ENCODE measurements at places on chromosomes 5 and 9.

GRCh38 chr5:53482717-53483638, 2.5 kb downstream of the FST start:
- peak; percentile 33 for DNase-seq

DNA sequence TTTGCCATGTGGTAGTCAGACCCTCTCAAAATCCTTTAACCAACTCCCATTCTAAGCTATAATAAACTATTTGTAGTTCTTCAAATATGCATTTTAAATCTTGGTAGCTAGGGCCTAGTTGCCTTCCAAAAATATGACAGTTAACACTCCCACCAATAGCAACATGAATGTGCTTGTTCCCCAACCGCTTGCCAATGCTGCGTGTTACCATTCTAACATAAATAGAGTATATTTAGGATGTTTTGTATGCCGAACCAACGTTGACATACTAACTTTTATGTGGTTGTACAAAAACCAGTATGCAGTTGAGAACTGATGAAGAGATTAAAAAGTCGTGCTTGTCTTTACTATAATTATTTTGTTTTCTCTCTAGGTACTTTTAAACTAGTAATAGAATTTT, 9.0 kb downstream of the UBE2B start:
- no peak for DNase-seq

- DNase-seq = no peak
These were observed 725.3 kb upstream of the SEMA6A start for GRCh38 chr5:117299936-117300328.

DNA sequence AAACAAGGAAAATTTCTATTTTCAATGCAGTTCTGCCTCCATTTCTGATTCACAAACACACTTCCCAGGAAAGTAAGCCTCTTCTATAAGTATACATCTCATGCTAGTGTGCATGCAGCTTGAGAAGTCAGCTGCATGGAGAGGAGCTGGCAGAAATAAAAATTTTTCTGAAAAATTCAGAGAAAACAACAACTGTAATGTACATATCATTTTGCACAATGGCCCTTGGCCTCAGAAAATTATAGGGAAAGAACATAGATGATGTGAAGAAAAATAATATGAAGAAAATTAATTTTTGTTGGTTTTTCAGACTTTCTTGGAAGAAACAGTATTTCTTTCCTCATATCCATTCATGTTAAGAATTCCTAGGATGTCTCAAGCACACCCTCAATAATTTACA, 277.8 kb upstream of the ADRA1B start:
- no peak for DNase-seq

GRCh38 chr5:81067406-81067805, 107.2 kb downstream of the RASGRF2 start:
- DNase-seq = no peak

DNA sequence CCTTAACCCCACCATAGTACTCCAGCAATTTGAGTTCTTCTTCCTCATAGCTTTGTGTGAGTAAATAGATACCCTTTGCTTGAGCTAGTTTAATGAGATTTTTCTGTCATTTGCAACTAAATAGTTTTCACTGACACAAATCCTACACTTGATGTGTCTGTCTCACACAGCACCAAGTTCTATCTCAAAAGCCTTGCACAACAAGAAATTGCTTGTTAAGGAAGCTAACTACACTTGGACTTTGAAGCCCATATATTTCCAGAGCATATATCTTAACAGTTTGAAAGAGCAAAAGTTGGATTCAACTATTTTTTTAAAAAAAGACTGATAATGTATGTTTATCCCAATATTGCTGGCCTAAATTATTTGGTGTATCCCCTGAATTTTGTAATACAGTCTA, 459.2 kb downstream of the ACTL7B start:
- DNase-seq = no peak

DNA sequence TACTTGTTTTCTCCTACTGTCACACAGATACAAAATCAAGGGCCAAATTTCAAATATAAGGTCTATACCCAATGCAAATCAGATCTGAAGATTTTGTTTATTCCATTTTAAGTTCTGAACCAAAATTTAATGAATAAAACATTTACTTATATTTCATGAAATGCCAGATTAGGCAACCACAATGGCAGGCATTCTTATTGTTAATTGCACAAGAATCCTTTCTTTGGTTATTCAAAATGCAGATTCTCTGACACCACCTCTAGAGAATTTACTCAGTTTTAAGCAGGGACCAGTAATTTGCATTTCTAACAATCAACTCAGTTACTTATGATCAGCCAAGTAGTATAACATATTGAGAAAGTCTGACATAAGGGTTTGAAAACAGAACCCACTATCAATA, 972.4 kb upstream of the ACO1 start:
- no peak for DNase-seq

DNA sequence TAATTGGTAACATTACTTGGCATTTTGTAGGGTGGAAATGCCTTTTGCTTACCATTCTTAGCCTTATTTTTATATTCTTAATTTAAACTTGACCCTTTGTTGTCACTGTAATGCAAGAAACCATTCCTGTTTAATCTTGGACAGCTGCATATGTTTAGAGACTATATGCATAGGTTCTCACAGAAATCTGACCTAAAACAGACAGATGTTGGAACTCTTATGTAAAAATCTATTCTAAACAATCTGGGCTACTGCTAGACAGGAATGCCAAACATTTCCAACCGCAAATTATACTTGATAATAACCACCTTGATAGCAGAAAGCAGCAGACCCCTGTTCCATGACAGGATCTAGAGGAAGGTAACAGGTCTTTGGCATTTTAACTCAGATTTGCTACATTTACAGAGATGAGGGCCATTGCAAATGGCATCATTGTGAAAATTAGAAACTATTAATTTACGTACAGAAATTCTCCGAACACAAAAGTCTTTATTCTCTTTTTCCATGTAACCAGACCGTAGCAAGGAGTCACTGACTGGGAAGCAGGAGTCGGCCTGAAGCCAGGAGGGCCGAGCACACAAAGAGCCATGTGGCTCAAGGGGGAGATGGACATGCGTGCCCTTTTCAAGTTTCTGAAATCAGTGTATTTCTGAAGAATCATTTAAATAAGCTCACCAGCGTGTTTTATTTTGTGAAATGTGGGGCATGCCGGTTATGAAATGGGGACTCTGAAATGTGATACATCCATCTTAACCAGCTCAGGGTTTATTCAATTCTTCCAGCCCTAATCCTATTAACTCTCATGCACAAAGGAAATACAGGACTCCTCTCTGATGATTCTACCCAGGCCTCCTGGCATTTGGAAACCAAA, 139.3 kb downstream of the AOPEP start:
- DNase-seq = no peak

DNA sequence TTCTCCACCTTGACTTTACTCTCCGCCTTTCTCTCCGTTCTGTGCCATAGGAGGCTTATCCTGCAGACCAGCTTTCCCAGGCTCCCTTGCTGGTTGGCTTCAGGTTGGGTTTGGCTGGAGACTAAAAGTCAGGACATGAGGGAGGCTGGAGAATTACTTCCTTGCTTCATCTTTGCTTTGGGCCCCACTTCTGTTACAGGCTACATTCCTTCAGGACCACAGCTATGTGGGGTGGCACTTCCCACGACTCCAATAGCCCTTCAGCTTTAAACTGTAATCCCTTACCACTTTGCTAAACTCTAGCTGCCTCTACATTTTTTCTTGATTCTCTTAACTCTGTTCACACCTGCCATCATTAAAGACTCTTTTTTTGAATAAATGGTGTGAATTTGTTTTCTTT, 186.7 kb upstream of the NR4A3 start:
- DNase-seq = no peak

DNA sequence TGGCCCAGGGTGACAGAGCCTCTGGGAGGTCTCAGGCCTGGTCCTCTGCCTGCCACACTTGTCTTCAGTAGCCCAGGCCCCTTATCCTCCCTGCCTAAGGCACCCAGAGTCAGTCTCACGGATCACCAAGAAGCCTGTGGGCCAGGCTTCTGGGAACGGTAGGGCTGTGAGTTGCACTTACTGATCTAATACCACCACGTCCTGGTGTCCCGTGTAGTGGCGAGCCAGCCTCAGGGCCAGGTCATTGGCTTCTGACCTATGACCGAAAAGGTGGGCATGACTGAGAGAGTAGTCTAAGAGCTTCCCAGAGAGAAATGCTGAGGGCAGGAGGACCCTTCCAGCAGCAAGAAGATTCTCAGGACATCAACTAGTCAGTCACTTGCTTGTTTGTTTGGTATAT, 7.4 kb downstream of the PHYKPL start:
- no peak for DNase-seq

DNA sequence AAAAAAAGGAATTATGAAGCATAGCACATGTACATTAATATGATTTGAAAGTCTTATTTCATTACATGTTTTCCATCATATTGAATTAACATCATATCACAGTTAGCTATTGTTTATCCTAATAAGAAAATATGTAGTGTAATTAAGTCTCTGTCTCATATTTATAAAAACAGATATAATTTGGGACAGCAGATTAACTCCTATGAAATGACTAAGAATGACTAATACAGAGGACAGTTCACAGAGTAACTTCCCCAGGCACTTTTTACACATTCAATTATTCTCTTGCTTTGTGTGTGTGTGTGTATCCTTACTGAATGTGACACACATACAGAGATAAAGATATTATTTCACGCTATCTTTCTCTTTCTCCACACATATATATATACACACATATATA, 2400.9 kb upstream of the C9orf72 start:
- no peak for DNase-seq

GRCh38 chr9:38442473-38443096, 18.3 kb upstream of the IGFBPL1 start:
- DNase-seq = no peak

- peak; percentile 85 for DNase-seq
These were observed 190.1 kb downstream of the GNA14 start for GRCh38 chr9:77457916-77458592.

- no peak for DNase-seq
These were observed 5.4 kb upstream of the HMHB1 start for GRCh38 chr5:143806579-143806978.

DNA sequence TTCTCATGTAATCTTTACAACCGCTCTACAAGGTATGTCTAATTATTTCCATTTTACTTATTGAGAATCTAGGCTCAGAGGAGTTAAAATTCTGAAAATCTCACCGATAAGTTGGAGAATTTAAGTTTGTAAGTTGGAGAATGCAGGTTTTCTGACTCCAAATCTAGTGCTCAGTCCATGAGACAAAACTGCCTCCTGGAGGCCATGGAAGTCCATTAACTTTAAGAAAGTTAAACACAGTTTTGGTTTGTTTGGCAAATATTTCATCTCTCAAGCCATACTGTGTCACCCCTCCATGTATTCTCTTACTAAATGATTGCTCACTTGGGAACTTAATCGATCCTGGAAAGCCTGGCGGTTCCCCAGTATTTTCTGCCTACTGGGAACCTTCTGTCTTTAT, 52.6 kb downstream of the INIP start:
- DNase-seq = peak; percentile 42

GRCh38 chr9:101639311-101639710, 44.5 kb upstream of the PPP3R2 start:
- DNase-seq = no peak

- DNase-seq = no peak
These were observed 1.8 kb downstream of the POU4F3 start for GRCh38 chr5:146340260-146341081.

DNA sequence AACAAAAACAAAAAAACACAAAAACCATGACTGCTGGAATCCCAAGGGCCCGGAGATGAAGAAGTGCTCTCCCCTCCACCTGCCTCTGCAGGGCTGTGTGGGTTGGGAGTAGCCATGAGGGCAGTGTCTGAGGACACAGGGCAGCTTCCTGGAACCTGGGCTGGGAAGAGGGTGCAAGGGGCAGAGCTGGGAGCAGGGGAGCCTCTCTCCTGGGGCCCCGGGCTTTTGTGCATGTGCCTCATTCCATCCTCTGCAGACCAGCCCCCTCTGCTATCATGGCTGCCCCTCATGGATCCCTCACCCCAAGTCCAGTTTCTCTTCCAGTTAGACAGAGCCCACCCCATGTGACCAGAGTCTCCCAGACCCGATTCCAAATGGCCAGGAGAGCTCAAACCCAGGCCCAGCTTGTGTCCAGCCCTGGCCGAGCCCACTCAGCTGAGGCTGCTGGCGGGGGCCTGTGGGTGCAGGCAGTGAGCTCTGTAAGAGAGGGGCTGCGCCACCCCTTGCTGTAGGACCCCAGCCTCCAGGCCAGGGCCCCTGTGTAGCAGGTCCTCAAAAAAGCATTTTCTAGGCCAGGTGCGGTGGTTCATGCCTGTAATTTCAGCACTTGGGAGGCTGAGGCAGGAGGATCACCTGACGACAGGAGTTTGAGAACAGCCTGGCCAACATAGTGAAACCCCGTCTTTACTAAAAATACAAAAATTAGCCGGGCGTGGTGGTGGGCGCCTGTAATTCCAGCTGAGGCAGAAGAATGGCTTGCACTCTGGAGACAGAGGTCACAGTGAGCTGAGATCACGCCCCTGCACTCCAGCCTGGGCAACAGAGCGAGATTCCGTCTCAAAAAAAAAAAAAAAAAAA, 44.5 kb downstream of the PLPP7 start:
- peak; percentile 28 for DNase-seq

- DNase-seq = peak; percentile 96
These were observed 50.0 kb downstream of the DAPK1 start for GRCh38 chr9:87547671-87548081.

DNA sequence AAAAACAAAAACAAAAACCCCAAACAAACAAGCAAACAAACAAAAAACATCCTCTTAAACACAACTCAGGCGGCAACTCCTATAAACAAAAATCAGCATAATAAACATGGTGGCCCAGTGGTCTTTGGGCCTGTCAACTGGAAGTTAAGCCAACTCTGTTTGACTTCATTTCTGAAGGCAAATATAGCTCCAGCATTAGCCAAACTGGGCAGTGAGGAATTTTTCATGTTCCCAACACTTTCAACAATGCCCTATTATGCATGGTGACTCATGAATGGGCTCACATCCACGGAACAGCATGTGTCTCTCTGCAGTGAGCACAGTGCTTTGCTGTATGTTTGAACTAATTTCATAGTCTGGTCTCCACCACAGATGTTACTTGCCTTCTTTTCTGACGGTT, 143.9 kb upstream of the STC2 start:
- no peak for DNase-seq

GRCh38 chr9:28332648-28333047, 759.4 kb upstream of the C9orf72 start:
- no peak for DNase-seq

GRCh38 chr5:125321654-125322053, 575.2 kb upstream of the ZNF608 start:
- DNase-seq = no peak

- DNase-seq = no peak
These were observed 145.5 kb downstream of the HMHB1 start for GRCh38 chr5:143957455-143957854.

DNA sequence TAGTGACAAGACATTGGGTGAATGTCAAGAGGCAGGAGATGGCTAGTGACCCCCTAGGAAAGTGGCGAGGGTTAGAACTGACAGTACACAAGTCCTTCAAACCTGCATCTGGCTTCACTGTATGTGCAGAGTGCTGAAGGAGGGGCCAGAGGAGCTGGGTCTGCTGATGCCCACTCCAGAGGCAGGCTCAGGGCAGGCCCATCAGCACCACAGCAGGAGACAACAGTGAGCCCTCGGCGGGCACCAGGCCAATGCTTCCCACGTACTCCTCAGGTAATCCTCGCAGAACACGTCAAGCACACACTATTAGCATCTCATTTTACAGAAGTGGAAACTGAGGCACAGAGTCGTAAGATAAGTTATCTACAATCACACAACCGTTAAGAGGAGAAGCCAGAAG, 76.1 kb upstream of the SH3PXD2B start:
- DNase-seq = no peak

GRCh38 chr5:32531885-32532520, 53.4 kb upstream of the SUB1 start:
- peak; percentile 93 for DNase-seq

- DNase-seq = no peak
These were observed 107.9 kb upstream of the ALDH1B1 start for GRCh38 chr9:38284588-38285051.

- no peak for DNase-seq
These were observed 129.7 kb upstream of the BOD1 start for GRCh38 chr5:173746047-173746646.

Measured in trophoblast cell (in vitro differentiated cells and primary cell).